ENCODE measurements at places on chromosomes 1 and 21. TPM values are rescaled to one million over a fixed set of nuclear protein-coding genes. Genes with fewer than 3 reads are reported as not detected.

DNA sequence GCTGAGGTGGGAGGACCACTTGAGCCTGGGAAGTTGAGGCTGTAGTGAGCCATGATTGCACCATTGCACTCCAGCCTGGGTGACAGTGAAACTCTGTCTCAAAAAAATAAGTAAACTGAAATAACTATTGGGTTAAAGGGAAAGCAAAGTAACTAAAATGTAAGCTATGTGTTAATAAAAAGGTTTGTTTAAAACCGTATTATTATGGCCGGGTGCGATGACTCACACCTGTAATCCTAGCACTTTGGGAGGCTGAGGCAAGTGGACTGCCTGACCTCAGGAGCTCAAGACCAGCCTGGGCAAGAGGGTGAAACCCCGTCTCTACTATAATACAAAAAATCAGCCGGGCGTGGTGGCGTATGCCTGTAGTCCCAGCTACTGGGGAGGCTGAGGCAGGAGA, 27.0 kb downstream of the NVL start:
- DNase-seq = no peak

- no peak for DNase-seq
Measured at GRCh38 chr1:10856176-10856683, 59.8 kb upstream of the CASZ1 start.

DNA sequence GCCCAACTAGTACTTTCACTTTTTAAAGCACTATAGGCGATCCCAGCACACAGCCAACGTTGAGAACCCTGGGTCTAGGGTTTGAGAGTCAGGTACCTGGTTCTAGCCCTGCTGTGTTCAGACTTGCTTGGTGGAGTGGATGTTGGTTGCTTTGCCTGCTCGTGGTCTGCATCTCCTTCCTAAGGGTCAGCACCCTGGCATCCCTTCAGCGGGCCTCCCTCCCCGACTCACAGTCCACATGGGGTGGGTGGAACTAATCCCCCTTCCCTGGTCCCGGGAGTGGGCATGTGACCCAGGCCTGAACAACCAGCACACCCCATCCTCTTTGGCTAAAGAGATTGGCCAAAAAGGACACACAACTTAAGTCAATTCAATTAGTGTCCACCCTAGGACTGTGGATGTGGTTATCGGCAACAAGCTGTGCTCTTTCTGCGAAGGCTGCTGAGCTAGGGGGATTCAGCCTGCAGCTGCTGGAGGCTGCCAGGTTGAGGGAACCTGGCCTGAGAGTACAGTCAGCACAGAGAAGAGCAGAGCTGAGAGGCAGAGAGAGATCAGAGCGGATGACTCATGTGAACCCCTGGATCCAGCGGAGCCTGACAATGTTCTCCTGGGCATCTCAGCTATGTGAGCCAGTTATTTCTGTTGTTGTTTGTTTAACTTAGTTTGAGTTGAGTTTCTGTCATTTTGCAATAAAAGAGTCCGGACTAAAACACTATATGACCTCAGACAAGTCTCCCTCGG, 138.9 kb downstream of the ACTL8 start:
- no peak for DNase-seq

The CRABP2 gene
- total RNA-seq = 119 TPM
